ENCODE measurements at places on chromosomes 5 and 9.
A peak's percentile ranks its signal among the peaks of the same experiment; 100 is the strongest.

DNA sequence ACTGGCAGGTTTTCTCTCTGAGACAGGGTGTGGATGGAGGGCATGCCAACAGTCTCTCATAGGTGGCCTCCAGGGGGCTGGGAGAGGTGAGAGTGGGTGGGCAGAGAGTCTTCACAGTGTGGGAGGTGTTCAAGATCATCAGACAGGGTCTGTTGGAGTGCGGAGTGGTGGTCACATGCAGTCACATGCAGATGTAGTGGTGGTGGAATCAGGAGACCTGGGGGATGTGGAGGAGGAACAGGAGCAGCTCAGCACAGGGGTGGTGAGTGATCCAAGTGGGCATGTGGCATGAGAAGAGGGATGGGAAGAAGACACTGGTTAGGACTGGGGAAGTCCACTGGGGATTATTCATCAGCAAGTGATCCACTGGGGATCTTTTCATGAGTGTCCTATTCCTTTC is 5.8 kb downstream of the GM2A start:
- DNase-seq = no peak

GRCh38 chr5:138610415-138610917 is 35.3 kb upstream of the HSPA9 start:
- no peak for DNase-seq

DNA sequence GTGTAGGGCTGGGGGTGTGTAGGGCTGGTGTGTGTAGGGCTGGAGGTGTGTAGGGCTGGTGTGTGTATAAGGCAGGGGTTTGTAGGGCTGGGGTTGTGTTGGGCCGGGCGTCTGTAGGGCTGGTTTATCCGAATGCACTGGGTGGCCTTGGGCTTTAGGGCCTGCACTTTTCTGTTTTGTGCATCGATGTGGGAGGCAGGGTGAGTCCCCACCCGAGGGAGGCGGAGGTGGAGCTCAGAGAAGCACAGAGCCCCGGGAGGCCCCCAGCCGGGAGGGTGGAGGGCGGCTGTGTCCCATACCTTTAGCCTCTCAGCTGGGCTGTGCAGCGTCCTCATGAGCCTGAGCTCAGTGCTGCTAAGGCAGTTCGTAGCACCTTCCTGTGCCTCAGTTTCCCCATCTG is 13.5 kb downstream of the COL5A1 start:
- no peak for DNase-seq

- DNase-seq = no peak
Measured at GRCh38 chr9:18496256-18497000, 22.5 kb downstream of the ADAMTSL1 start.

DNA sequence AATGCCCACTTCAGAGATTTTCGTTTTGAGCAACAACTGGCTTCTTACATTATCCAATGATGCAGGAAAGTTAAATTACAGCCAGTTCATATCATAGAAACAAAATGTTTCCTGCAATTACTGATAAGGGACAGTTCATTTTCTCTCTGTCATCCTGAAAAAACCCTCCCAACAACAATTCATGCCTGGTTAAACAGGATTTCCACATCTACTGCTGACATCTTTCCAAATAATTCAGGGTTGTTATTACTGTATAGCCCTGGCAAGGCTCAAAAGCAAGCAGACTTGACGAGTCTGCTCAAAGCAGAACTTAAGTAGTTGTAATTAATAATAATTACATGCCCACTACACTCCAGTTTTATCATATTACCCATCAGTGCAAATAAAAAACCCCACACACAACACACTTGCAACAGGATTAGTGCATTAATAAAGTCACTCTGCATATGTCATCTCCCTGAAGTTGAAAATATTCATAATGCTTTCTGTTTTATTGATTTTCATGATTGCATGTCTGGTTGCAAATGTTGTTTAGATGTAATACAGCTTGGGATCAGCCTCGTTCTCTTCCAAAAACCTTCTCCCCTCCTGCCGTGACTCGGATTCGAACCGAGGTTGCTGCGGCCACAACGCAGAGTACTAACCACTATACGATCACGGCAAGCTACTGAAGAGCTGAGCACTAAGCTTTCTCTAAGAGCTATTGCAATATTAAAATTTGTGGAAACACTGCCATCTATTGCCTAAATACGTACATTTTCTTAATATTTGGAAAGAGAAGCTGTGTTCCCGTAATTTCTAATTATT is 119.6 kb upstream of the NFIB start:
- DNase-seq = peak; percentile 48

DNA sequence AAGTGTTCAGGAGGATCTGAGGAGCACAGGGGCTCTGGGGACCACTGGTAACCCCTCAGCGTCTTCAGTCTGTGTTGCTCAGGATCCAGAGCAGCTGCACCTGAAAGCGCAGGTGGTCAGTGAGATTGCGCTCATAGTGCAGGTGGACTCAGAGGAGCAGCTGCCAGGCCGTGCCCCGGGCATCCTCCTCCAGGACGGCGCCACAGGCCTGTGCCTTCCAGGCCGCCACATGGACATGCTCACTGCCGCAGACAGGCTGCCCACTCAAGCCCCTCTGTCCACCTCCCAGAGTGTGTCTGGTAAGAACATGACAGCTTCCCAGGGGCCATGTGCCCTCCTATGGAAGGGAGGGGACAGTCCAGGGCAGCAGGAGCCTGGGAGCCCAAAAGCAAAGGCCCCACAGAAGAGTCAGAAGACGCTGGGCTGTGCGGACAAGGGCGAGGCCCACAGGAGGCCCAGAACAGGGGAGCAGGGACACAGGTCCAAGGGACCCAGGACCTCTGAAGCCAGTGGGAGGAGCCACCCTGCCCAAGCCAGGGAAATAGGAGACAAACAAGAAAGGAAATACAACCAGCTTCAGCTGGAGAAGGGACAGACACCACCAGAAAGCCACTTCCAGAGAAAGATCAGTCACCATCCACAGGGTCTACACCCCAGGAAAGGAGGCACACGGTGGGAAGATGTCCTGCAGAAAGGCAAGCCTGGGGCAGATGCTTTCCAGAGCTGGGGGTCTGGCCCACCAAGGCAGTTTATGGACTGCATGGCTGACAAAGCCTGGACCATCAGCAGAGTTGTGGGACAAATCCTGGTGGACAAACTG is 5.2 kb downstream of the SPATA31E1 start:
- DNase-seq = no peak

DNA sequence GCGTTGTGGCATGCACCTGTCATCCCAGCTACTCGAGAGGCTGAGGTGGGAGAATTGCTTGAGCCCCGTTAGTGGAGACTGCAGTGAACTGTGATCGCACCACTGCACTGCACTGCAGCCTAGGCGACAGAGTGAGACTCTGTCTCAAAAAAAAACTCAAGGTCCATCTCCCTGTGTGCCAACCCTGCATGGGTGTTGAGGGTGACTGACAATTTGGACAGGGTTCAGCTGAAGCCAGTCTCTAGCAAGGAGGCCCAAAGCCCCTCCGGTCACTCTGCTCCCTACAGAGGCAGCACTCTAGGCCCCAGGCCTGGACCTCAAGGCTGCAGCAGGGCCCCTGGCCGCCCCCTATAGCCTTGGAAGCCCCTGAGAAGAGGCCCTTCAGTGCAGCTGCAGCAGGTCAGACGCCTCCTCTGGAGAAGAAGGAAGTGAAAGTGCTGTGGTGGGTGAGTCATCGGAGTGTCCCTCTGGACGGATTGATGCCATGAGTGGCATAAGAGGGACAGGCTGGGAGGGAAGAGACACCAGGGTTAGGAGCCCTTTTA is 39.2 kb upstream of the NEK6 start:
- DNase-seq = peak; percentile 57

DNA sequence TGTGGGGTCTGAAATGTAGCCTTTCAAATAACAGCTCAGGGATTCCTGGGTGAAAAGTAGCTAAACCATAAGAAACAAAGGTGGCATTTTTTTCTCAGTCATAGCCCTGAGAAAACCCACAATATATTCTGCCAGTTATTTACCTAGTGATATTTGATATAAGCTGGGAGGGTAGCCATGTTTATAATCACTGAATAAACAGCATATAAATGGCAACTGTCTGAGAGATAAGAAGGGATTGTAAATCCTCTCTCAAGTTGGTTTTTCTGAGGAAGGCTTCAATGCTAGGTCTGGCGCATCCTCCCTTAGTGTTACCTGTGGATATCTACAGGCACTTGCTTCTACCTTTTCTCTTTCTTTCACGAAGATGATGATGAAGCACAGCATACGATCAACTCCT is 1080.5 kb upstream of the DMAC1 start:
- DNase-seq = no peak

GRCh38 chr5:54113060-54113459 is 197.3 kb downstream of the ARL15 start:
- DNase-seq = no peak

- no peak for DNase-seq
Measured at GRCh38 chr5:31674371-31674951, 35.5 kb downstream of the PDZD2 start.

- no peak for DNase-seq
Measured at GRCh38 chr5:81556809-81557208, 162.9 kb upstream of the ACOT12 start.

- DNase-seq = no peak
Measured at GRCh38 chr9:94086486-94087345, 2.5 kb downstream of the PTPDC1 start.

DNA sequence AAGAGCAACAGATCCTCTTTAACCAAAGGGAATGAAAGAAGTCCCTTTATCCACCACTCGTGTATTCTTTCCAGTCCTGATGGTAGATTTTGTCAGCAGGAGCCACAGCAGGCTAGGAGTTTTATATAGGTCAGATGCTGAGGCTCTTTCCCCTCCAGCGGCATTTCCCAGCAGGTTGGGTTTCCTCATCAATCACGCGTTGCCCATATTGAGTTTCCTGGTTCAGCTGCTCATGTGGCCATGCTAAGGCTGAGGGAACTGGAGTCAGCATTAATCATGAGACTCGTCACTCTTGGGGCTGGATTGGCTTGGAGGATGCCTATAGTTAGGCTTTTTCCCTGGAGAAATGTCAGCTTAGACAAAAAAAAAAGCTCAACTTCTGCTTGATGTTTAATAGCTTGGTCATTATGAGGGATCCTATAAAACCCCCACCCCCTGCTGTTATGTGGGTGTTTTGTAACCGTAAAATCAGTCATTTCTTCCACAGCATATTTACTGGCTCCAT is 193.4 kb upstream of the GAS1 start:
- no peak for DNase-seq

- DNase-seq = no peak
Measured at GRCh38 chr5:105789246-105789645, 1881.5 kb downstream of the EFNA5 start.

- peak; percentile 99 for DNase-seq
Measured at GRCh38 chr9:136118320-136119060, at the start of gene TMEM250. TMEM250 (minus strand) TSS chr9:136118875; CDS start chr9:136116900, 1,975 bp downstream.

- no peak for DNase-seq
Measured at GRCh38 chr5:55564721-55565120, 30.0 kb upstream of the PLPP1 start.

Measured in kidney capillary endothelial cell (primary cell).